ENCODE measurements at places on chromosomes 2 and 18.

DNA sequence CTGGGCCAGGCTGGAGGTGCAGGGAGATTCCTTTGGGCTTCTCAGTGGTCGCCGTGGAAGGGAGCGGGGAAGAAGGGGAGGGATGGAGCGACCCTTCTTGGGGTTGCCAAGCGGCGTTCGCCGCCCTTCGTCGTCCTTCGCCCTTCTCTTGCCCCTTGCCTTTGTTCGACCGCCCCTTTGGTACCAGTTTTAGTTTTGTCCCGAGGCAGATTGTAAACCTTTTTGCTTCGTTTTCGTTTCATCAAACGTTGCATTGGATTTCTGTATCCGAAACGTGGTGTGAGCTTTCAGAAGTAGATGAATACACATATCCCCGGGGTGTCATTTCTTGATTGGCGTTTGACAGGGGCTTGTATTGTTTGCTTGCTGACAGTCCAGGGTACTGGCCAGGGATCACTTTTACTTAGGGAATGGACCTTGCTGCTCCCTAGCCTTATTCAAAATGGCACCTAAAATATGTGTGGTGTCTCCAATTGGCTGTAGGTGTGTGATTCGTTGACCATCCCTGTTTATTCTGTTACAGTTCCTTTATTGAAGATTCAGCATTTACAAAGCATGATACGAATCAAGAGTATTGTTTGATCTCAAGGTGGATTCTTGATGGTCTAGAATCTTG, 788 bp downstream of the USP14 start:
- no peak for DNase-seq

DNA sequence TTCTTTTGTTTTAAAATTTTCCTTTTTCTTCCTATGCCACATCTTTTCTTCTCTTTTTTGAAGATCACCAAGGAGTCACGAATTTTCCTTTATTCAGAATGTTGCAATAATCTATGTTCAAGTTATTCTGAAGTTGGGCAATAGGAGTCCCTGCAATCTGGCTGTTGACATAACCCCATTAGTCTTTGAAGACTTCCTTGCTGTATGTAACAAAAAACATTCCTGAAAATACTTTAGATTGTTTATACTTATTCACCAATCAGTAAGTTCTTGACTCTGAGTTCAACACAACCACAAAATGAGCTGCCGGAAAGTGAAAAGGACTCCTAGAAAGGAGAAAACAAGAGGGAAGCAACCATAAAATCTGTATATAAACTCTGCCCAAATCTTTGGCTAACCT, 62.8 kb downstream of the TMEM237 start:
- DNase-seq, result no peak

DNA sequence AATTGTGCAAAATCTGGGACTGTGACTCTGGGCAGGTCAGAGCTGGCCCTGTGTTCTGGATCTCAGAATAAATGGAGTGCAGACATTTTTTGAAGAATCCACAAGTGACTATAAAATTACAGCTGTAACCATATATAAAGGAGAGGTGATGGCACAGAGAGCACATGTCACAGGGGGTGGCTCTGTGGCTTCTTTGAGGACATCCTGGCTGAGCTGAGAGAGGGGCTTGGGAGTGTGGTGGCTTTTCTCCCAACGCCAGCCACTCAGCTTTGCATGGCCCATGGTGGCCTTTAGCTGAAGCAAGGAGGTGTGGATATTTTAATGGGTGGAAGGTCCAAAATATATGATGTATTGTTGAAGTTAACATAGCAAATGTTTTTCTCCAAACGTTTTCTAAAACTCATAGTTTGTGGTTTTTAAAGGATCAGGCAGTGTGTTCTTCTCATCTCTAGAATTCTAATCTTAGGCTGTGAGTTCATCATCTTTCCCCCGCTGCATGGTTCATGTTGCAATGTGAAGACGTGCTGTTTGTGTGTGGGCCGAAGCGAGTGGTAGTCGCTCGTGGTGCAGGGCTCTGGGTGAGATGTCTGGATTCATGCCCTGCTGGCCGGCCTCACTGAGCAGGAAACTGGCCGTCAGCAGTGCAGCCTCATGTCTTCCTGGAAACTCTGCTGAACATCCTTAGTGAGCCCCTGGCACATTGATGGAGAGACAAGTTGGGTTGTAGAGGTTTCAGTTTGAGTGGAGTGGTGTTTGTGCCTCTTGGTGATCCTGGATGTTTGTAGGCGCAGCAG, 109.9 kb downstream of the ZNF236 start:
- no peak for DNase-seq

- DNase-seq, result no peak
These were observed 197.9 kb downstream of the DSEL start for GRCh38 chr18:67318651-67319050.

DNA sequence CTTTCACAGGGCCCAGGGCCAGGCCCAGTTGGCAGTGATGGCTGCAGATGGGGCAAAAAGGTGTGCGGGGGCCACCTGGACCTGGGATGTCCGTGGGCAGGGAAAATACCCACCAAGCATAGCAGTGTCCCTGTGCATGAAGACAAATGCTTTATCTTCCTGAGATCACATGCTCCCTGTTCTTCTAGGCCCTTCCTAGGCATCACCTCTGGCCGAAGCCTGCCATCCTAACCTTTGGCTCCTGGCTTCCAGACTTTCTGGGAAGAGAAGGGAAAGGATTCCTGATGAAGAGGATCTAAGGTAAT, 105.0 kb upstream of the SMAD2 start:
- DNase-seq, result no peak

DNA sequence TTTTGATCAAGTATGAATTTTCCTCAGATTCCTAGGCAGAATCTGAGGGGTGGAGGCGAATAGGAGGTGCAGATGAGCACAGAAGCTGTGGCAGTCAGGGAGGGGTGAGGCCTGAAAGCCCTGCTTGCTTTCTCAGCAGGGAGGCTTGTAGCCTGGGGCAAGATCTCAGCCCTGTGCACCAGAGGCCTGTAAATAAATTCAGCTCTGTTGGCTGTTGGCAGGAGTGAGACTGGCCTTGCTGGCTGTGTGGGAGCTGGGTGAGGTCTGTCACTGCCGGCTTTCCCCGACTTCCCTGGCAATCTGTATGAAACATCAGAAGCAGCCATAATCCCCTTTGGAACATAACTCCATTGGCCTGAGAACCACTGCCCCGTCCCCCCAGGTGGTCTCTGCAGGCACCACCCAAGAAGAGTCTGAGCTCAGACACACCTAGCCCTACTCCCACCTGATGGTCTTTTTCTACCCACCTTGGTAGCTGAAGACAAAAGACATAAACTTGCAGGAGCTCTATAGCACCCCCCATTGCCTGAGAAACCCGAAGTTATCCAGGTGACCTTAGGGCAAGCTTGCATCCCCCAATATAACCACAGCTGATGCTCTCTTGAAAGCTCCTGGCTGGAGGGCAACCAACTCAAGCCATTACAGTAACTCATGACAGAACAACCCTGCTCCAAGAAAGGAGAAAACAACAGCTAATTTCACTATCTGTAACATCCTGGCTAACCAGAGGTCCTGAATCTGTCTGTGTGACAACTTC, 32.3 kb downstream of the EVA1A start:
- DNase-seq, result no peak

DNA sequence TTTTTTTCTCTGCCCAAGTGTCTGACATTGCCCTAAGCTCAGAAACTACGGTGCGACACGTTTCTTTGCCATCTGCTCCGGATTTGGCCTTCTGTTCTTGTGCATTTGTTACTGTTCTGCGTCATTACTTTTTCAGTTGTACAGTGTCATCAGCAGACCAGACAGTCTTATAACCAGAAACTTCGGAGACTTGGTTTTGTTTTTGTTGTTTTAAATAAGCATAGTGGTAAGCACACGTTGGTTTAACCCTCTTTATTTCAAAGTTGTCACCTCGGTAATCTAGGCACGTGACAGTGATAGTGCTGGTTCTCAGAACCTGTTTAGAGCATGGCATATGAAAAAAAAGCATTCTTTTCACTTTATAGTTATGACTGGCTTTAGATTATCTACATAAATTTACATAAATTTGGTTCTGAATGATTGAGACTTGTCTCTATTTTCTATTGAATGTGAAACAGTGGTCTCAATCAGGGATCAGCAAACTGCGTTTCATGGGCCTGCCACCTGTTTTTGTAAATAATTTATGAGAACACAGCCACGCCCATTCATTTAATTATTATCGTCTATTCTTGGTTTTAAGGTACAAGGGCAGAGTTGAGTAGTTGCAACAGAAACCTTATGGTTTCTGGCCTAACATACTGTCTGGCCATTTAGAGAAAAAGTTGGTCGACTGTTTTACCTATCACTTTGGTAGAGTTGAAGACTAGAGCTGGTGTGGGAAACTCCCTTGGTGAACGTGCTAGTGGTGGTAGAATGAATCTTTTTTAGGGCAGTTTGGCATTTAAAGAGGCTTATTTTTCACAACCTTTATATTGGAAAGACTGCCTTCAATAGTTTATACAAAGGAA, 106.5 kb downstream of the ZNF532 start:
- no peak for DNase-seq

DNA sequence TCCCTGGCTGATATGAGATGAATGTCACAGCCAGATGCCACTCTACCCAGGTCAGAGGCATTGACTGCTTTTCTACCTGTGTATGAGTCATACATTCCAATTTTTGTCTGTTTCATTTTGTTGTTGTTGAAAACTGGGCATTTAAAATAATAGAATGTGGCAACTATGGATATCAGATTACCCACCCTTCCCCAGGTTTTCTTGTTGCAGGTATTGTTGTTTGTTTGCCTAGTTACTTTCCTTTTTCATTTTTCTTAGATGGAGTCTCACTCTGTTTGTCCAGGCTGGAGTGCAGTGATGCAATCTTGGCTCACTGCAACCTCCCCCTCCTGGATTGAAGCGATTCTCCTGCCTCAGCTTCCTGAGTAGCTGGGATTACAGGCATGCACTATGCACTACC, 70.2 kb downstream of the LRRC30 start:
- no peak for DNase-seq

DNA sequence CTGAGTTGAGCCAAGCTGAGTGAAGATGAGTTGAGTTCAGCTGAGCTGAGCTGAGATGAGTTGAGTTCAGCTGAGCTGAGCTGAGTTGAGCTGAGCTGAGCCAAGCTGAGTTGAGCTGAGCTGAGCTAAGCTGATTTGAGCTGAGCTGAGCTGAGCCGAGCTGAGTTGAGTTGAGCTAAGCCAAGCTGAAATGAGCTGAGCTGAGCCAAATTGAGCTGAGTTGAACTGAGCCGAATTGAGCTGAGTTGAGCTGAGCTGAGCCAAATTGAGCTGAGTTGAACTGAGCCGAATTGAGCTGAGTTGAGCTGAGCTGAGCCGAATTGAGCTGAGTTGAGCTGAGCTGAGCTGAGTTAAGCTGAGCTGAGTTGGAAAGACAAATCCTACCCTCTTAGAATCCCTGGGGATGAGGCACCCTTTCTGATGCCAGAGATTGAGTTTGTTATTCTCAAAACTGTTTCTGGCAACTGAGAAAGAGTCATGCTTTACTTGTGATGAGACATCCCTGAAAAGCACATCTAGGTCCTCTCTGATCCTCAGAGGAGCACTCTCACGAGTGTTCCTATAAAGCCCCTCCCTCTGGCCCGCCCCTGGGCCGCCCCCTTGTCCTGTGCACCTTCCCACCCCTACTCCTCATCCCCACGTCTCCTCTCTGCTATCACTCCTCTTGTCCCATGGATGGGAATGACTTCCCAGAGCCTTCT, 116.5 kb downstream of the MCFD2 start:
- DNase-seq, result no peak

- no peak for DNase-seq
These were observed 27.5 kb downstream of the EML4 start for GRCh38 chr2:42196403-42197267.

- no peak for DNase-seq
These were observed 110.2 kb downstream of the ABCA12 start for GRCh38 chr2:215028231-215028630.

DNA sequence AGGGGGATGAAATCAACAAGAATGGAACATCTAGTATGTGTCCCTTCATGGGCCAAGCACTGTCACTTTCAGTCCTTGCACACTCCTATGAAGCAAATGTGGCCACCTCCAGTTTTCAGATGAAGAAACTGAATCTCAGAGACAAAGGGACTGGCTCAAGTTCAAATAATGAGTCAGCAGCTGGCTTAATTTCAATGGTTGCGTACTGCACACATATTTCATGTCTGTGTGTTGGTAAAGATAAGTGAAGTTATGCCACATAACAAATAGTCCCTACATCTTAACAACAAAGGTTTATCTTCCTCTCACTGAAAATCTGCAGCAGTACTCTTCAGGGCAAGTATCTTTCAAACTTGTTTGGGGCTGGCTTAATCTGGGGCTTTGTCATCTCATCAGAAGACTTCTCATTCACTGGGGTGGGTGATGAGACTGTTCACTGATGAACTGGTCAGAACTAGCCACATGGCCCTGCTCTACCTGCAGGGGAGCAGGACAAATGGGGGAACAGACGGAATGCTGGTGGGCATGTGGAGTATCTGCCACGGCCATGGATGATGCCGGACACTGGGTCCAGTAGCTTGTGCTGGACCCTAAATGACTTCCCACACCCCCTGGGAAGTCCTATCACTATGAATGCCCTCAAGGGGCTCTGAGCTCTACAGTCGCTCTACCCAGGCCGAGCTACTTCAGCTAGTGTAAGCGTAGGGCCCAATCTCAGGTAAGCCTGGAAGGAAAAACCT, 263.2 kb downstream of the CYP26B1 start:
- DNase-seq, result no peak

- no peak for DNase-seq
These were observed 22.6 kb downstream of the ANXA4 start for GRCh38 chr2:69764286-69765095.

GRCh38 chr2:23235292-23235691, 149.7 kb upstream of the KLHL29 start:
- DNase-seq, result no peak

- no peak for DNase-seq
These were observed 1.6 kb downstream of the SCN3A start for GRCh38 chr2:165202239-165202638.

All from stimulated activated CD8-positive, alpha-beta memory T cell treated with anti-CD3 and anti-CD28 coated beads, Interleukin-7, amount 100 ng/mL, for 1 hour (primary cell).